Osteoblast (primary cell): ENCODE measurements at places on chromosomes 6 and 20. TPM values are rescaled to one million over a fixed set of nuclear protein-coding genes. Genes with fewer than 3 reads are reported as not detected.

Gene UST
- total RNA-seq: 18.1 and 21.2 TPM in 2 replicates

DNA sequence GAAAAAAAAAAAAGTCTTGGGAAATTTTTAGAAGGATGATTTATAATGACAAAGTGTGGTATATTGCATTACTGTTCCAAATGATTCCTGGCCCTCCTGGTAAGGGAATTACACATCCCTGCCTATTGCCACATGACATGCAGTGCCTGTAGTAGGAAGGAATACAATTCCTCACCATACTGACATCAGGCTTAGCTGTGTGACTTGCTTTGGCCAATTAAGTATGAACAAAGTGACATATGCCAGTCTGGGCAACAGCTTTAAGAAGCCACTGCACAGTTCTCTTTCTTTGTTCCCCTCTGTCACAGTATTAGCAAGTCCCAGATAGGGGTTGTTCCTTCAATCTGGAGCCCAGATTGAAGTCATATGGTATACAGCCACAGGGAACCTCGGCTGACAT, 100.5 kb downstream of the KIF13A start:
- no peak overlapping the region for H3K4me3 ChIP-seq
- H3K27me3 ChIP-seq: no peaks in the 10 kb centered on the region
- H3K36me3 ChIP-seq: no peaks in the 10 kb centered on the region

GRCh38 chr20:63048516-63049190, 41.9 kb upstream of the BHLHE23 start:
- no peaks in the 10 kb centered on the region for H3K36me3 ChIP-seq
- H3K4me1 ChIP-seq: no peaks in the 10 kb centered on the region
- H3K4me3 ChIP-seq: no peak overlapping the region
- no peak for DNase-seq

Gene RAMACL
- 3.3 and 4.1 TPM in 2 replicates for total RNA-seq

DNA sequence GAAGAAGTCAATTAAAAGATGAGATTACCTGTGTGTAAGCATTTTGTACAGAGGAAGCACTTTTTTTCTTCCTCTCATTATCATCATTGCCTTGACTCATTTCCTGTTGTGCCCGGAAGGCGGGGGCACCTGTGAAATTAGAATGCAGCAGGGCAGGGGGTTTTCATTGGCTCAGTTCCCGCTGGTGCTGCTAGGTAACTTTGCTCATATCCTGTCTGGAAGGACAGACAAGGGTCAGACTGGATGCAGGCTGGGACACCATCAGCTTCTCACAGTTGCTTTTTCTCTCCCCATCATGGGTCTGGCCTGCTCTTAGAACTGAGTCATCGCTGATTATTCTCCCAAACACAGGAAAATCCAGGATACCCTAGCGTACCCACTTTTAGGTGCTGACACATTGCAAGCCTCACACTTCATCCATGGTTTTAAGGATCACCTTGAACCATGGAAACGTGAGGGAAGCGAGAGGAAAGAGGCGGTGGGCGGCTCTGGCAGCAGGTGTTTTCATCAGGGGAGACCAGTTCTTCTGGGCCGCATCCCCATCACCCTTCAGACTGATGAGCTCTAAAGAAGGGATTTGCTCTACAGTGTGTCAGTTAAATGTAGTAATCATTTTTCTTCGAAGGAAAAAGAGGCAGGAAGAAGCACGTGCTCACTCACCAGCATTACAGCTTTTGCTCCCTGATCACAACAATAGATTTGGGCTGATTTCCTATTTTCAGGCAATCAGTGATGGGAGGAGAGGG, 195.7 kb upstream of the SASH1 start:
- no peaks in the 10 kb centered on the region for H3K27me3 ChIP-seq
- H3K36me3 ChIP-seq: no peaks in the 10 kb centered on the region
- no peak overlapping the region for H3K4me3 ChIP-seq
- DNase-seq: no peak

GRCh38 chr6:166708460-166708859, 81.4 kb upstream of the RPS6KA2 start:
- no peak overlapping the region for H3K27ac ChIP-seq
- H3K36me3 ChIP-seq: no peaks in the 10 kb centered on the region
- H3K27me3 ChIP-seq: peaks cover 15% of the 10 kb centered on the region
- no peak overlapping the region for H3K4me3 ChIP-seq
- no peak for DNase-seq
- H3K4me1 ChIP-seq: peaks cover 3% of the 10 kb centered on the region

Gene MANEA
- 14.1 and 15.9 TPM in 2 replicates for total RNA-seq

- H3K27ac ChIP-seq: peak overlapping the region; percentile 79
- peaks cover 22% of the 10 kb centered on the region for H3K4me1 ChIP-seq
- no peaks in the 10 kb centered on the region for H3K36me3 ChIP-seq
- H3K4me3 ChIP-seq: no peak overlapping the region
Measured at GRCh38 chr6:141451181-141451510, 681.6 kb upstream of the GJE1 start.

Gene DNAH8
- under 0.01 and 0.36 TPM in 2 replicates for total RNA-seq

DNA sequence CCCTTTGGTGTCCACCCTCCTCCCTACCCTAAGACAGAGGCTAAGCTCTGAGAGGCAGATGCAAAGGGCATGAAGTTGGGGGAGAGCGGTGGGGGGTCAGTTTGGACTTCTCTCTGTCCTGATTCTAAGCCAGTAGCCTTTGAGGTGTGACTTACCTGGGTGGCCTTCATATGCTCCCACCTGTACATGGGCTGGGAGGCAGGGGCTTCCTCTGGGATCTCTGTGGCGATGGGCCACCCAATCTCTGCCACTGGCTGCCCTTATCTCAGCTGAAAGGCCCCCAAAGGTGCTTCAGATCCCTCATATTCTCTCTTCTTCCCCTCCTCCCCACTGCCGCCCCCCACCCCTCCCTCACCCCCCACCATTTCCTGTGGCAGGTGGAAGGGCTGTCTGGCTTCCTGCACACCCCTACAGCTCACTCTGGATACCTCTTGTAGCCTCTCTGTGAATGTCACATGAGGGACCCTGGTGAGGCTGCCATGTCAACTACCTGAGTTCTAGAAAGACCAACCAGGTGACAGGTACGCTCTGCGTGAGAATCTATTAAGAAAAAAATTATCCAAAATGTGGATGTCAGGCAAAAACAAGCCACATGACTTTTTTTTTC, 34.0 kb downstream of the PNLDC1 start:
- H3K4me1 ChIP-seq: peaks cover 21% of the 10 kb centered on the region
- no peaks in the 10 kb centered on the region for H3K27me3 ChIP-seq
- H3K27ac ChIP-seq: no peak overlapping the region
- DNase-seq: no peak
- no peaks in the 10 kb centered on the region for H3K36me3 ChIP-seq

Gene ZNF165
- 0.36 and 1.2 TPM in 2 replicates for total RNA-seq

DNA sequence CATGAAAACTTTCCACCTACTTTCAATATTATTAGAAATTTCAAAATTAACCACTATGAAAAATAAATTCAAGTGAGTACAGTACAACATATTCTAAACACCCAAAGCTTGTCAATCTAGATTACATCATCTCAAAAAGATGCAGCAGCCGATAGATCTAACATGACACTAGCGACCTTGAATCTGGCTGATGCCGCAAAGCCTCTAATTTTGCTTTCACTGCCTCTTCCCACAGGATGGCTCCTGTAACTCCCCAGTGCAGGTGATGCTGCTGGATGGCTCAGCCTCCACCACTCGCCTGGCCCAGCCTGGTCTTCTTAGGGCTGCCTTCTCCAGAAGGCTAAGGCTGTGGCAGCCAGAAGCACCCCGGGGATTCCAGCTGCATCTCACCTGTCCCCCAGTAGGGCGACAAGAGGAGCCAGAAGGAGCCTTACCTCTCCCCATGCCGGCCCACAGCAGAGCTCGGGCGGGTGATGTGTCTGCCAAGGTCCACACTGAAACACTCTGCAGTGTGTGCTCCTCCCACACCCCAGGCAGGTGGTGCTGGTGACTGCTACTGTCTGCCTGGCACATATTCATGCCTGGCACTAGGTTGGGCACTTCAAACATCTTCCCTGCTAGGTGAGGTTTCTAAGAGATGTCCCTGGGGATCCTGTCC, 82.1 kb downstream of the SLC23A2 start:
- no peaks in the 10 kb centered on the region for H3K36me3 ChIP-seq
- no peak overlapping the region for H3K4me3 ChIP-seq
- H3K27ac ChIP-seq: no peak overlapping the region
- DNase-seq: no peak
- H3K27me3 ChIP-seq: no peaks in the 10 kb centered on the region
- no peaks in the 10 kb centered on the region for H3K4me1 ChIP-seq

Gene ELOVL2
- total RNA-seq: under 0.01 and 0.29 TPM in 2 replicates

GRCh38 chr20:32362901-32363364, 4.8 kb downstream of the ASXL1 start:
- H3K36me3 ChIP-seq: peaks cover under 1% of the 10 kb centered on the region
- peak; percentile 79 for DNase-seq
- peak overlapping the region; percentile 12 for H3K27ac ChIP-seq
- H3K27me3 ChIP-seq: no peaks in the 10 kb centered on the region
- peaks cover 26% of the 10 kb centered on the region for H3K4me1 ChIP-seq
- H3K4me3 ChIP-seq: no peak overlapping the region

Gene FERMT1
- 2.1 and 2.5 TPM in 2 replicates for total RNA-seq

DNA sequence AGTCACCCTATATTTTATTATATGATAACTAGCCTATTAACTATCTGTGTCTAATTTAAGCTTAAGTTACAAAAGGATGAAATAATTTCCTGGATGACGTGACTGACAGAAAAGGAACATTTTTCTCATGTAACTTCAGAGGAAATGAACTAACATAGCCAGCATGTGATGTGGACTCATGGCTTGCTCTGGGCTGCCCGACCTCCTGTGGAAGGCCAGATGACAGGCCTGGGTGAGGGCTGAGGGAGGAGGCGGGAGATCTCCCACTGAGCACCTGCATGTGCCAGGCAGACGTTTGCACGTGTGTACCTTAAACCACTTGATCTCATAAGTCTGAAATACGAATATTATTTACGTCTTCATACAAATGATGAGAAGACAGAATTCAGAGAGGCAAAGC, 321.1 kb downstream of the SYNE1 start:
- DNase-seq: peak; percentile 9
- H3K4me1 ChIP-seq: peaks cover 13% of the 10 kb centered on the region
- H3K4me3 ChIP-seq: no peak overlapping the region

Gene RSPO3
- total RNA-seq: 1.8 and 2.4 TPM in 2 replicates

Gene WFDC5
- total RNA-seq: not detected in 2 replicates

Gene HAO1
- not detected in 2 replicates for total RNA-seq

Gene UTRN
- total RNA-seq: 235 and 242 TPM in 2 replicates
